ENCODE measurements at places on chromosomes 13 and 19.

- DNase-seq = no peak
Observed at GRCh38 chr13:59119475-59119874, 1044.3 kb downstream of the DIAPH3 start.

DNA sequence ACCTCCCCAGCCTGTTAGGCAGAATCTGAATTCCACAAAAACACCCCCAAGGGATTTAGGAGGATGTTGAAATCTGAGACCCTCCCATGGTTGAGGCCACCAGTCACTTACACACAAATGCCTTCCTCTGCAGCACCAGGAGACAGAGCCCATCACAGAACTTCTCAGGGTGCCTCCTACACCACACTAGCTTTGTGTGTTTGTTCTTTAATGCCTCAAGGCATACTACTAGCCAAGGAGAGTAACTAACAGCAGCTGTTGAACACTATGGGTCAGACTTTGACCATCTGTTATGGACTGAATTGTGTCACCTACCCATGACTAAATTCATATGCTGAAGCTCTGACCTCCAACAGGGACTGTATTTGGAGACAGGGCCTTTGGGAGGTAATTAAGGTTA, 9.5 kb upstream of the MED26 start:
- DNase-seq = no peak

DNA sequence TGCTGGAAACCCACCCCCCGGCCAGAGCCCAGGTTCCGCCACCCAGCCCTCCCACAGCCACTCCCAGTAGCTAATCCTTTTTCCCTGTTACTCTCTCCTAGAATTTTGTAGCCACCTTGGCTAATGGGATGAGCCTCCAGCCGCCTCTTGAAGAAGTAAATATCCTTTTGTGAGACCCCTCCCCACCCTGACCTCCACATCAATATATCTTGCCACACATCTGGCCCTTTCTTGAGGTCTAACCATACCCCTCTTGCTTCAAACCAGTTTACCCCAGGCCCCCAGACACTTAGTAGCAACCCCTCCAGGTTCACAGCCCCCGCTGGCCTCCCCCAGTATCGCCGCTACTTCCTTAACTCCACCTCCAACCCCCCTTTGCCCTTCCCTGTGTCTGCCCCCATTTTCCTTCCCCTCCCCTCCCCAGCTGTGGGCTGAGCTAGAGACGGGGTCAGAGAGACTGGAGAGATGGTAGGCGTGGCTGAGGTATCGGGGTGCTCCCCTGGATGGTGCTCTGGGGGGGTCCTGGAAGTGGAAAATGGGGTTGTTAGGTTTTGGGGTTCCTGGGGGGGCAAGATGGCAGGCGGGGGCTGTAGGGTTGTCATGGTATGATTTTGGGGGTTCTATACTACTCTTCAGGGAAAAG, 2.8 kb downstream of the PRMT1 start:
- DNase-seq = no peak

- no peak for DNase-seq
Observed at GRCh38 chr13:20526664-20527063, 1.0 kb upstream of the CRYL1 start.

All from DMS79 (cell line).